NAMALWA (cell line): ENCODE measurements at places on chromosomes 5 and 9.

DNA sequence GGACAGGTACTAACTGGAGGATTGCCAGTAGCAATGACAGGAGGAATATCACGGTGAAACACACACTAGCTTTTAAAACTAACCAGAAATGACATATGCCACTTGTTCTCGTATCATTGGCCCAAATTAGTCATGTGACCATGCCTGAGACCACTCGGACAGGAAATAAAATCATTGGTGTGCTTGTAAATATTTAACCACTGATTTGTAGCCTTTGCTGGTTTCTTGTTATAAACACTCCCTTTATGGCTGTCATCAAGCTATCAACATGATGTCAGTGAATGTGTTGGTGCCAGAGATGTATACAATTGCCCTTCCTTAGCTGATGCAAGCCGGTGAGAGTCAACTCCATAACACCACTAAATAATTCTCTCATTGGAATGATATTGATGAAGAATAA, 123.7 kb upstream of the ANKH start:
- DNase-seq, result no peak

- DNase-seq, result peak; percentile 48
These were observed at the start of gene HAVCR2 for GRCh38 chr5:157108976-157109375. HAVCR2 (minus strand) TSS chr5:157109044; CDS start chr5:157108983, 61 bp downstream.

DNA sequence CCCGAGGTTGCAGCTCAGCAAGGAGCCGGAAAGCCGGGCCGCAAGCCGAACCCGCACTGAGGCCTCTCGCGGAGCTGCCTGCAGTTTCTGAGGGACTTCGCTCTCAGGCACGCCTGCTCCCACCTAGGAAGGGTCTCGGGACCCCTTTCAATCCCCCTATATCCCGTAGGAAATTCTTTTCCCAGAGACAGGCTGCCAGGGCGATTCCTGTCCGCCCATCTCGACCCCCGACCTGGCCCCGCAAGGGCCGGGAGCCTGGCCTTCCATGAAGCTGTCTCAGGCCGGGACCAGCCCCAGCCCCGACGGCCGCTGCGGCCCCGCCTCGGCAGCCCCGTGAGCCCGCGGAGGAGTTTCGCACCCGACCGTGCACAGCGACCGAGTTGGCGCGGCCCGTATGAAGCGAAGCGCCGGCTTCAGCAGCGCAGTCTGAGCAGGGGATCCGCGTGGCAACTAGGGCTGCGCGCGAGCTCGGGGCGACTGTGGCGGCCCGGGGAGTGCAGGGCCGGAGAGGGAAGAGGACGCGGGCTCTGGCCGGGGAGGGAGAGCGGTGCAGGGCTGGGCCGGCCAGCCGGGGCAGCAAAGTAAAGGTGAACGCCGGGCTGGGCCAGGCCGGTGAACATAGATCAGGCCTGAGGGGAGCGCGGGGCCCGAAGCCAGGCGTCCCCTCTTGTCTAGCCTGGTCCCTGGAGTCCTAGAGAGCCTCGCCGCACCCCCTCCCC, 977 bp upstream of the PRDM12 start:
- DNase-seq, result no peak

DNA sequence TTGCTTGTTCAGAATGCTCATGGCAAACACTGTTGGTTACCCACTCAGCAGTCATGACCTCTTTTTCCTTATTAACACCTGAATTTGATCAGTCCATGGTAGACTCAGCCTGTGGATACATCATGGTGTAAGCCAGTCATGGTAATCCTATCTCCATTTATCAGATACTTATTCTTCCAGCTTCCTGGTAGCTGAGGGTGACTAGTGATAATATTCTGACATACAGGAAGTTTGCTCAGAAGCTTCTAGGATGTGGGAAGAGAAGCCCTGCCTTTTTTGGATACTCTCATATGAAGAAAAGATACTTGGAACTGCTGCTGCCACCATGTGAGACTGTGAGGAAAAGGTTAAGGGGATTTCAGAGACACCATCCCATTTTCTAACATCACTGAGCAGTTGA, 7.3 kb downstream of the GDA start:
- no peak for DNase-seq

DNA sequence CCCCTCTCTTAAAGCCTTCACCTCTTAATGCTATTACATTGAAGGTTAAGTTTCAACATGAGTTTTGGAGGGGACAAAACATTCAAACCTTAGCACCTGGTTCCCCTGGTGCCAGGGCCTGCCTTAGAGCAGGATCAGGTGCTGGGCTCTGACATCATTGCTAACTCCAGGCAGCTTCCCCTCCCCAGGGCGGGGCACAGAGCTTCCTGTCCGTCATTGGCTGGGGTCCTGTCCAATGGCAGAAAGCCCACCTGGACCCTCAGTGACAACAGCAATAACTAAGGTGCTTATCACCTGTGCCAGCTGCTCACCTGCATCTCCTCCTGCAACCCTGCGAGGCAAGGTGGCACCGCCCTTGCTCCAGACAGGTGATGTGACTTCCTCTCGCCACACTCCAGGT, 177.4 kb downstream of the NSG2 start:
- no peak for DNase-seq
